Melanocyte of skin (primary cell): ENCODE measurements at places on chromosomes 2 and 18. TPM values are rescaled to one million over a fixed set of nuclear protein-coding genes. Genes with fewer than 3 reads are reported as not detected.

SFXN5 gene
- 14.1 and 18.9 TPM in 2 replicates for total RNA-seq

PAX8 gene
- total RNA-seq, result 0.36 TPM in 1 of 2 replicates, not detected in the other

GPR17 gene
- total RNA-seq, result under 0.01 and 0.36 TPM in 2 replicates

ASTL gene
- total RNA-seq, result not detected in 2 replicates

FKBP7 gene
- 30.3 and 33.6 TPM in 2 replicates for total RNA-seq

SATB2 gene
- total RNA-seq, result 1.3 and 1.5 TPM in 2 replicates
